Kidney (tissue), 22 donors: ENCODE measurements at places on chromosomes 1 and 21.
A peak's percentile ranks its signal among the peaks of the same experiment; 100 is the strongest.

DNA sequence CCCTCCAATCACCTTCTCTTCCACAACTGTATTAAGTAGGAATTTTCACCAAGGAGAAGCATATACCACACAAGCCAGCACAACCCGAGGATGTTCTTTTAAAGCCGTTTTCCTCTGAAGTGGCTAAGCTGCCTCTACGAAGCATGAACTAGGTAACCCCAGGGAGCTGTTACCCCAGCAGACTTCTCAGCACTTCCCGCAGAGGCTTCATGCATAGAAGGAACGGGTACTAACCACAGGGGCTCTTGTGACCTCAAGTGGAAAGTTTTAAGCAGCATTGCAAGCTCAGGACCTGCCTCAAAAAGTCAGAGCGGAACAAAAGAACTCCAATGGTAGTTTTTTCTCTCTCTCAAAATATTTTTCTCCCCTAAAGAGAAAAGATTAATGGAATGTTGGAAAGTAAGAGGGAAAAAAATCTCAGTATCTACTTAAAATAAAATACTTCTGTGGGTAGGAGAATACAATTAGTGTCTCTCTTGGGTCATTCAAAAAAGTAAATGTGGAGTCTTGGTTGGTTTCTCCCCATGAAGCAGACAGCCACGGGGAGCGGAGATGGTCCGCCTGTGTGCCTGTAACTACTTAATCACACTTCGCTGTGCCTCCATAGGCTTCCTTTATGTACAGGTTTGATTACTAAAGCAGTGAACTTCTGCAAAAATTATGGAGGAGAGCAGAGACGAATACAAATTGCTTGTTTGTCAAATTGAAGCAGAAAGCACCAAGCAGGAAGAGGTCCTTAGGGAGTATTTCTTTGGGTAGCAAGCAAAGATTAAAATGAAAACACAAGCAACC, 40.9 kb downstream of the STX6 start:
- DNase-seq = no peak

GRCh38 chr1:103211073-103211472, 102.8 kb upstream of the COL11A1 start:
- DNase-seq = no peak

DNA sequence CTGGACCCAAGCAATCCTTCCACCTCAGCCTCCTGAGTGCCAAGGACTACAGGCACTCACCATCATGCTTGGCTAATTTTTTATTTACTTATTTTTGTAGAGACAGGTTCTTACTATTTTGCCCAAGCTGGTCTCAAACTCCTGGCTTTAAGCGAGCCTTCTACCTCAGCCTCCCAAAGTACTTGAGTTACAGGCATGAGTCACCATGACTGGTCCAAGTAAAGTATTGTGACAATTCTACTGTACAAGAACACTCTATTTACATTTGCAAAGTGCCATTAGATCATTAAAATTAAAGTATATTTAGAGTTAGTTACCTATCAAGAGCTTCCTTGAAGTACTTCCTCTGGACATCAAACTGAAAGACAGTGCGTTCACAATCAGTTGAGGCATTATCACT, 44.8 kb downstream of the NRDC start:
- DNase-seq = no peak

DNA sequence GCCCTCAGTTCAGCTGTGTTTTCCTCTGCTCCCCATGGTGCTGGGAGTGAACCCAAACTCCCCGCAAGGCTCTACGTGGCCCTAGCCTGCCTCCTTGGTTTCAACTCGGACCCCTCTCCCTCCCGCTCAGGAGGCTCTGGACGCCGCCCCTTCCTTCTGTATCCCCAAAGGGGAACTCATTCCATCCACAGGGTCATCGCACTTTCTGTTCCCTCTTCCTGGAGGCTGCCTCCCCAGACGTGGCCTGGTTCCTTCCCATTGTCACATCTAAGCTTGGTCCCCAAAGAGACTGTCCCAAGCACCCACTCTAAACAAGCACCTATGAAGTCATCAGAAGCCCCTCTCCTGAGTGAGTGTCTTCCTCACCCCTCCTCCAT, 10.9 kb downstream of the KCNAB2 start:
- no peak for DNase-seq

DNA sequence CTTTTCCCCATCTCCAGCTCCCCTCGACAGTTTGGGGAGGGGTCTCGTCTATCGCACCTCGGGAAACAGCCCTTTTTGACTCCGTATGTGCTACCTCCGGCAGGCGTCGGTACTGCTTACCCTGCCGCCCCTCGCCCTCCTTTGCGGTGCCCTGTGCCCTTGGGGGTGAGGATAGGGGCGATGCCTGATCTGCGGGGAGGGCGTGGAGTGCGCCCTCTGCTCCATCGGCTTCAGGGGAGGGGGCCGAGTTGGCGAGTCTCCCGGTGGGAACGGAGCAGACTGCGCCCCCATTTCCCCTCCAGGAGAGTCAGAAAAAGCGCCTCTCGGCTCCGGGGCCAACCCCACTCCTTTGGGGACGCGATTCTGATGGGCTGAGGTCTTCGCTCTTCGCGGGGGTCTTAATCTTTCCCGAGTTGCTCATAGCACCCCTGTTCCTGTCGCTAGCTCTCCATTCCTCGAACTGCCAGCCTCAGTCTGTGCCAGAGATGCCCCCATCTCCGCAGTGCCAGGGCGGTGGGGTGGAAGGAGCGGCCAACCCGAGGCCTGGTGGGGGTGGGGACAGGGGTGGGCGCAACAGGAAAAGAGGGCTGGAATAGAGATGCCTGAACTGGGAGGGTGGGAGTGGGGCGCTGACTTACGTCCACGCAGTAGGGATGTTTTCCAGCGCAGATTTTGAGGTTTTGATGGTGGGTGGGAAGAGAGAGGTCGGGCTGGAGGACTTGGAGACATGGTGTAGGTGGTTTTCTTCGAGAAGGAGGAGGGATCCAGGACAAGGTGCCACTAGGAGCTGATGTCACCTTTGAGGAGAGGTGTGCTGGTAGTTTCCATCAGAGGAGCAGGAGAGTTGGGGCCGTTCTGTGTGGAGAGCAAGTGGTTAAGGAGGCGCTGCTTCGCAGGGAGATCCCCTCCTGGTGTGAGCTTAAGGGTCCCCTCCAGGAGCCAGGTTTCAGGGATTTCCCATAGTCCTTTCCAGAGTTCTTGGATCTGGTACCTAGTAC, 674 bp downstream of the PPFIA4 start:
- no peak for DNase-seq

DNA sequence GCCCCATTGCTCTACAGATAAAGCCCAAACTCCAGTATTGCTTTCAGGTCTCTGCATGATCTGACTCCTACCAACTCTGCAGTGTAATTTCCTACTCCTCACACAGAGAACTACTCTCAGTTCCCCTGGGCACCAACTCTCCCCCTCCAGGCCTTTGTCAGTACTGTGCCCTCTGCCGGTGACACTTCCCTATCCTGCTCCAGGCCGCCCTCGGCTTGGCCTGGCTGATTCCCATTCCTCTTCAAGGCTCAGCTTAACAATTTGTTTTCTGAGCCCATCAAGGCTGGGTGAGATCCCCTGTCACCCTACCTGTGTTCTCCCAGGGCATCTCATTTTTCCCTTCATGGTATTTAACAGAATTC, 2.6 kb downstream of the SLAMF8 start:
- DNase-seq = peak; percentile 67

DNA sequence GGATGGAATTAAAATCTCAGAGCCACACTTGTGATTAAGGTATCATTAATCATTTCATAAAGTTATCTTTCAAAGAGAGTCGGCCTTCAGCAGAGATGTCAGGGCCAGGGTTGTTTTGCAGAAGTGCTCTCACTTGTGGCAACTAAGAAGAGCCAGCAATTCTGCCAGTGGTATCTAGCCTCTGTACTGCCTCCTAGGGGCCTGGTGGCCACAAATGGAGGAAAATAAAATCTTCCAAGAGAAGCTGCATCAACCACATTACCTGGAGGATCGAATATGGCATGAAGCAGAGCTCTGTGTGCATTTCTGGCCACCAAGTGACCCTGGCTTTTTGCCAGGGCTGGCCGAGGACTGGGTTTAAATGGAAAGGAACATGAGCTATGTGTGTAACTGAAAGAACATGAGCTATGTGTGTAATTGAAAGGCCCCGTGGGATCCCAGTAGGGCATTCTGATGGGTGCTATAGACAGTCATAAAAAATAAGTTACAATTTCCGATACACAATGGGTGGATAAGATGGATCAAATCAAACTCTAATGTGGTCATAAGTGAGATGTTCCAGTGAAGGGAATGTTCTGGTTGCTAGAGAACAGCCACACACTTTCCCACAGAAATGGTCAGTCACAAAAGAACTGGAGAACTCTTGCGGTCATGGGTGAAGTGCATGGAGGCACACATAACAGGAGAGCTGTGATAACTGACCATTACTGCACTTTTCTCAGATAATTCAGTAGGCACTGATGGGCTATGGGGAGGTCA, 335.8 kb downstream of the CAMTA1 start:
- no peak for DNase-seq

DNA sequence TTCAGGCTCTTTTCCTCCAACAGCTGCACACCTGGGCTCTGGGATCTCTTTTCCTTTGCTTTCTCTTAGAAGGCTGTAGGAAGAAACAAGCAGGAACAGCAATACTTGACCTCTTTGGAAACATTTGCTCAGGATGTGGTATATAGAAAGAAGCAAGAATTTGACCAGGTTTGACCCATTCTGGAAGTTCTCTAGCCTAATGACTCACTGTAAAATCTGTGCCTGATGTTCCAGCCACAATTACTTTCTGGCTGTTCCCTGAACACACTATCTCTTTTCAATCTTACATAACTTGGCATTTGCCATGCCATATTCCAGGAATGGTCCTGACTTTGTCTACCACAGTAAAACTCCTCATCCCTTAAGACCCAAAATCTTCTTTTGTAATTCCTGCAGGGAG, 419.9 kb upstream of the DAB1 start:
- no peak for DNase-seq

- no peak for DNase-seq
Measured at GRCh38 chr1:235416662-235417049, 49.4 kb downstream of the TBCE start.

- DNase-seq = no peak
Measured at GRCh38 chr1:208576425-208576824, 332.2 kb upstream of the PLXNA2 start.

DNA sequence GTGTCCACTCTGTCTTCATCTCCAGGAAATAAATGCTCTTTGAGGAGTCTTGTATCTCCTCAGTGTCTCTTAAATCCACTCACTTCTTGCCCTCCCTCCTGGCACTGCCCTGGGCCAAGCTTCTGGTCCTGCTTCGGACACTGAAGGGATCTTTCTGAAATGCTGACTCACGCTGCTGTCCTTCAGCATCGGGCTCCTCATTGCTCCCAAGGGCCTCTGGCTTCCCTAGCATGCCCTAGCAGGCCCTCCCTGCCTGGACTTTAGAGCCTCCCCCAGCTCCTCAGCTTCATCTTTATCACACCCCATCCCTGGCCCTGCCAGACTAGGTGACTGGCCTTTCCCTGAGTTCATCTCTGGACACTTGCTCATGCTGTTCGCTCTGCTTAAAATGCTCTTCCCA, 96.6 kb downstream of the FOXD2 start:
- no peak for DNase-seq

- DNase-seq = no peak
Measured at GRCh38 chr21:14836950-14837349, 227.8 kb downstream of the NRIP1 start.

DNA sequence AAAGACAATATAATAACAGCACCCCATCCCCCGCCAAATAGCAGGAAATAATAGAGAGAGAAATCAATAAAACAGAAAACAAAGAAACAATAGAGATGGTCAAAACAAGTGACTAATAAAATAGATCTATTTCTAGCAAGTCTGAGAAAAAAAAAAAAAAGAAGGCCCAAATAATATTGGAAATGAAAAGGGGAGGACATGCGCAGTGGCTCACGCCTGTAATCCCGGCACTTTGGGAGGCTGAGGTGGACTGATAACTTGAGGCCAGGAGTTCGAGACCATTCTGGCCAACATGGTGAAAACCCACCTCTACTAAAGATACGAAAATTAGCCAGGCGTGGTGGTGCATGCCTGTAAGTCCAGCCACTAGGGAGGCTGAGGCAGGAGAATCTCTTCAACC, 18.5 kb upstream of the HCRTR1 start:
- DNase-seq = no peak

DNA sequence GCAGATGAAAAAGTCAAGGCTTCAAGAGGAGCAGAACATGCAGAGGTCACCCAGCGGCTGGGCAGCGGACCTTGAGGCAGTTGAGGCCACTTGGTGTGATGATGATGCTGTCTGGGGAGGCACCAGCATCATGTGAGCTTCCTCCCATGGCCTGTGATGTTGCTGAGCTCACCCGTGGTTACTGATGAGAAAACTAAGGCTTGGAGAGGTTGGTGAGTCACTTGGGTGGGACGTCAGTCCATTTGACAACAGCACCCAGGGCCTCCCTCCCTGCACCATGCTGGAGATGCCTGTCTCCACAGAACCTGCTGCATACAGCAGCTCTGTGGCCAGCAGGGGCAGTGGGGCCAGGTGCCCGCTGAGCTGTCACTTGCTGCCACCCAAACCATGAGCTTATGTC, 146.8 kb downstream of the NPHP4 start:
- DNase-seq = no peak

DNA sequence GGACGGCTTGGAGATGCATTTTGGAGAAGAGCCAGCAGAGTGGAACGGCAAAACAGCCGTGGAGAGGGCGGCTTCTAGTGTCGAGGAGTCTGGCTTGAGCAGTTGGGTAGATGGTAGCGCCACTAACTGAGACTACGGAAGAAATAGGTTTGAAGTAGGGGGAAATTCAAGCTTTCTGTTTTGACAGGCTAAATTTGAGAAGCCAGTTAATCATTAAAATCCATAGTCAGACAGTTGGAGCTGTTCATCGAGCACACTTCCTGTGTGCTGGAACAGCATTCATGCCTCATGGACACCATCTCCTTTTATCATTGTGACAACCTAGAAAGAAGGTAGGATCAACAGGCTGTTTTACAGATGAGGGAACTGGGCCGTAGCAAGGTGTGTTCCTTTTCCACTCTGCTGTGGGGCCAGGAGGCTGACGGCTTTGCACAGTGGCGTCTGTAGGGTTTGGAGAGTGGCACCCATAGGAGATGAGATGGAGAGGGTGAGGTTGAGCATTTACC, 3.4 kb upstream of the PKLR start:
- no peak for DNase-seq

DNA sequence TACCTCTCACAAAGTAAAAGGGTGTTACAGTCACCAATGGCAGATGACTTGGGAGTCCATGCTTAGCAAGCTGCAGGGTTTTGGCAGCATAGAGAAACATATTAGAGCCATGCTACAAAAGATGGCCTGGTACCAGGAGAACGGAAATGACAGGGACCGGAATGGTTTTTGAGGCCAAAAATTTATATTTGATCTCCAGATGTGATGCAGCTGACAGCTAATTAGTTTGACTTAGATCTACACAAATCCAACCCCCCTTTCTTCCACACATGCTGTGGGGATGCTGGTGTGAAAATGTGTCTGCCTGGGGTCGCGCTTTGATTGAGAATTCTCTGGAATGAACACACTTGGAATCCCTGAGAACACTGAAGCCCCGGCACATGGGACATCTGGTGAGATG, 26.5 kb downstream of the SYF2 start:
- no peak for DNase-seq

GRCh38 chr1:177755851-177756560, 213.9 kb downstream of the SEC16B start:
- no peak for DNase-seq

- no peak for DNase-seq
Measured at GRCh38 chr1:210378736-210379135, 50.0 kb downstream of the HHAT start.

- no peak for DNase-seq
Measured at GRCh38 chr1:169044296-169044695, 62.2 kb upstream of the ATP1B1 start.
